ENCODE measurements at places on chromosomes 11 and 22.

GRCh38 chr22:23523713-23524112 is 56.4 kb downstream of the IGLL1 start:
- DNase-seq: no peak

- DNase-seq: no peak
Measured at GRCh38 chr11:3188496-3189195, 23.5 kb upstream of the OSBPL5 start.

GRCh38 chr11:29876192-29876591 is 140.6 kb downstream of the KCNA4 start:
- DNase-seq: no peak

- no peak for DNase-seq
Measured at GRCh38 chr11:57653163-57653562, 3.5 kb upstream of the YPEL4 start.

GRCh38 chr22:48343461-48343860 is 1484.2 kb downstream of the BRD1 start:
- no peak for DNase-seq

- DNase-seq: no peak
Measured at GRCh38 chr11:8231979-8232378, 31.7 kb downstream of the LMO1 start.

DNA sequence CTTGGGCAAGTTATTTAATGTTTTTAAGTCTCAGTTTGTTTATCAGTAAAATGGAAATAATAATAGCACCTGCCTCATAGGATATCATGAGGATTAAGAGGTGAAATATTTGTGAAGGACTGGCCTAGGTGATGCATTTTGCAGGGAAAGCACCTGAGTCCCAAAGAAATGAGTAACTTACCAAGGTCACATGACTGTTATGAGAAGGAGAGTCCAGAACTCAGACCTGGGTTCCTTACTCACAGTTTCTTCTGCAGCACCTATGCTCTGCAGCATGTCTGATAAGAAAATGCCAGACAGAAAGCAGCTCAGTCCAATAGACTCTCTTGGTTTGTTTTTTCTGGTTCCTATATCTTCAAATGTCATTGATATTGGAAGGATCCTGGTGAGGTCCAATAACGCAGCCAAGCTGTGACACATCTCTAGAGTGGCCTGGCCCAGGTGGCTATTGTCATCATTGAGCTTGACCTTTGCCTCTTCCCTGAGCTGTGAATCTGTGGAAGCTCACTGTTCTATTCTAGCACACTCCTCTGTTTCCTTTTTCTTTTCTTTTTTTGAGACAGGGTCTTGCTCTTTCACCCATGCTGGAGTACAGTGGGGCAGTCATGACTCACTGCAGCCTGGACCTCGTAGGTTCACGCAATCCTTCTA is 174.7 kb upstream of the NAV2 start:
- DNase-seq: no peak

DNA sequence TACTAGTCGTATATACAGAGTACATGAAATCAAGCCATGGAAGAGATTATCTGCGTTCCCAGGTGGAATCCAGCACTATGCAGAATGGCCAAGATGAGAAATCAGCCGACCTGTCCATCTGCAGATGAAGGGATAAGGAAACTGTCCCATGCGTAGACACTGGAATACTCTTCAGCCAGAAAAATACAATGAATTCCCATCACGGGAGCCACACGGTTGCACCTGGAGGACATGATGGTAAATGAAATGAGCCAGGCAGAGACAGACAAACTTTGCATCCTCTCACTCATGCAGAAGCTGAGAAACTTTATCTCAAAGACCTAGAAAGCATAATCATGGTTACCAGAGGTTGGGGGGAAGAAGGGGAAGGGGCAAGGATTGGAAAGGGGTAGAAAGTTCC is 111.9 kb upstream of the TOP3B start:
- no peak for DNase-seq

- DNase-seq: no peak
Measured at GRCh38 chr11:73145986-73146575, 4.0 kb upstream of the FCHSD2 start.

- DNase-seq: no peak
Measured at GRCh38 chr11:27381238-27381666, 18.2 kb upstream of the CCDC34 start.

DNA sequence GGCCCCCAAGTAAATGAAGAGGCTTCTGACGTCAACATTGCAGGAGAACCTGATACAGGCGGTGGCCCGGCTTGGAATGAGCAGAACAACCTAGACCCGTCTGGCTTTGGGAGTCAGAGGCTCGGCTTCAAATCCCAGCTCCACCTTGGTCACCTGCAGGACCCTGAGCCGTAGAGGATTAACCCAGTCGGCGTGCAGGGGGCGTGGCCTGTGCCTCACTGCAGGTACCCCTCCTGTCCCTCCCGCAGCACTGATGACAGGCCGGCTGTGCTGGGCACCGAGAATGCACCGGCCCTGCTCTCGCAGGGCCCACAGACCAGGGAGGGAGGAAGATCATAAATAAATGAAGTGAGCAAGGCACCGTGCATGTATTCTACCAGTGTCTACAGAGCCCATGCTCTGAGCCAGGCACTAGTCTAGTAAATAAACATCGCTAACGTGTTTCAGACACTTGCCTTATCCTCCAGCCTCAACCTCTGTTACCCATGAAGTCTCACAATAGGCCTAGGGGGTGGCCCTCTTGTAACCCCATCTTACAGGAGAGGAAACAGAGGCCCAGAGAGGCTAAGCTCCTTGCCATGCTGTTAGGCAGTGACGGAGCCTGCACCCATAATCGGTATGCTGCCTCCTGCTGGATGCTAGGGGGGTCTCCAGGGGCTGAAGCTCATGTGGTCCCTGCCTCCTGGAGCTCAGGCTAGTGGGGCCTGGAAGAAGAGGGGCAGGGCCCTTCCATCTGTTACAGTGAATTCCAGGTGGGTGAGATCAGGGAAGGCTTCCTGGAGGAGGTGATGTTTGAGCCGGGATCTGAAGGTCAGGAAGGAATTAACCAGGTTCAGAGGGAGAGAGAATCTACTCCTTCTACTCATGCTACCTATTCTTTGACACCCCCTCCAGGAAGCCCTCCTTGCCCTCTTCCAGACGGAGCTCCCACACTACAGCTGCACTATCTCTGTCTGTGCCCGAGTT is 53.4 kb downstream of the RTL6 start:
- DNase-seq: no peak

- no peak for DNase-seq
Measured at GRCh38 chr11:117407016-117407415, 79.4 kb downstream of the CEP164 start.

DNA sequence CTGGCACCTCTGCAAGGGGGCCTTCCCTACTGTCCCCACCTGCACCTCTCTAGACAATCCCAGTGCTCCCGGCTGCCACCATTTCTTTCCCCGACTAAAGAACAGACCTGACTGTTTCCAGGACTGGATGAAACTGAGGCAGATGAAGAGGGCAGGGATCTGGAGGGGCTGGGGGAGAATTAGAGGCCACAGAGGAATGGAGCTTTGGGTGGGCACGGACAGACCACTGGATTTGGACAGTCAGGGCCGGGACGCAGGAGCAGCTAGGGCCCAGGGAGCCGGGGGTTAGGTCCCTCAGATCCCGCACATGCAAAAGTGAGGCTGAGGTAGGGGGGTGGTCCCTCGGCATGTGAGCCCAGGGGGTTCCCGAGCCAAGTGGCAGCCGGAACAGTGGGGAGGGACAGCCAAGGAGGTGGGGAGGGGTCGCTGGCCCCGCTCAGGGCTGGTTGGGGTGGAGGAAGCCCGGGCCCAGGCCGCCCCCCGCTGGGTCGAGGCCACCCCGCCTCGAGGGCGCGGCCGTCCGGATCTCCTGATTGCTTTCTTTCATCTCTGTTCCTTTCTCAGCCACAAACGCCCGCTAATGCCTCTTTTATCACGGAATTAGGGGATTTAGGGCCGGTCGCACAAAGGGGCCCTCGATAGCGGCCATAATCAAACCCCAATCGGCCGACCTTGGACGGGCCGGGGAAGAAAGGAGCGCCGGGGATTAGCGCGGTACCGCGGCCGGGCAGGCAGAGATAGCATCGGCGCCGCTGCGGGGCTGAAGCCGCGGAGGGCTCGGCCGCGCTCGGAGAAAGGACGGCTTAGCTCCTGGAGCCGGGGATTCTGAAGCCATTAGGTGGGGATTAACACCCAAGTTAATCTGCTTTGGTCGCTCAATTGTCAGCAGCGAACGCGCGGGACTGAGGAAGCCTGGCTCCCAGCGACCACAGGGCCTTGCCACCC is 9.3 kb downstream of the SLC25A1 start:
- no peak for DNase-seq

DNA sequence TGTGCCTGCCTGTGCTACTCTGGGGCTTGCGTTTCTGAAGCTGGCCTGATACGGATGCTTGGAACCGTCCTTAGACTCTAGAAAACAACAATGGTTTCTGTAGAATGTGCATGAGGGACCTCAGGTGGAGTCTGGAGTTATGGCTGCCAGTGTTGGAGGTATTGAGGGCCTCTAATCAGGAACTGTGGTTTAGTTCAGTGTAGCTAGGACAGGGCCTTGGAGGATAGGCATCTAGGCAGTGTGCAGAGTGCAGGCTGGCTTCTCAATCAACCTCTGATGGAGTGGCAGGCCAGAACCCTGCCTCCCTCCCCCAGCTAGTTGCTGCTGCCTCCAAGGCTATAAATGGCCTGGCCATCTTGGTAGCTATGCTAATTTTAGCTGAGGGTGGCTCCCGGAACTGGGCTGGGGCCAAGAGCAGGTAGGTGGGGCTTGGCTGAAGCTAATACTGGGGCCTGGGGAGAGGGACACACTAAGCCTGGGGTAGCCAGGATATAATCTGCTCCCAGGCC is 4.0 kb downstream of the STIM1 start:
- no peak for DNase-seq

DNA sequence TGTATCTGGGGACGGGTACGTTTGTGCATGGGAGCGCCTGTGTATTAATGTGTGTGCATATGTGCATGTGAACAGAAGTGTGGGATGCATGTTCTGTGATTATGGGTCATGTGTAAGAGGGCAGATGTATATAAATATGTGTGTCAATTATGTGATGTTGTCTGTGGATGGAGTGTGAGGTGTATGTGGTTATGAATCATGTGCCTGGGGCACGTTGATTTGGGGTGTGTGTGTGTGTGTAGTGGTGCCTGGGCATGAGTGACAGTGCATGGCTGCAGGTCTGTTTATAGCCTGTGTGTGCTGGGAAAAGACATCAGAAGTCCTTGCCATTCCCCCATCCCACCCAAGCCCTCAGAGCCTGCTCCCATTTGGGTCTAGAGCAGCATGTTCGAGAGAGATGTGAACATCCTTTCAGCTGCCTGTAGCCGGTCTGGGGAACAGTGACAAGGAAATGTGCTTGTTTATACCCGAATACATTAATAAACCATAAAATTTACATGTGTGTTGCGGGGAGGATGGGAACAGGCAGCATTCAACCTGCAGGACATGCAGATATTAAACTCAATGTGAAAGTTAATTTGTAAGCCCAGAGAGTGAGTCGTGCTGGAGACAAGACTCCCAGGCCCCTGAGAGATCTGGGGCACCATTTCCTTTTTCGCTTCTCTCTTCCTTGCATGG is 129.0 kb downstream of the NECTIN1 start:
- DNase-seq: no peak

DNA sequence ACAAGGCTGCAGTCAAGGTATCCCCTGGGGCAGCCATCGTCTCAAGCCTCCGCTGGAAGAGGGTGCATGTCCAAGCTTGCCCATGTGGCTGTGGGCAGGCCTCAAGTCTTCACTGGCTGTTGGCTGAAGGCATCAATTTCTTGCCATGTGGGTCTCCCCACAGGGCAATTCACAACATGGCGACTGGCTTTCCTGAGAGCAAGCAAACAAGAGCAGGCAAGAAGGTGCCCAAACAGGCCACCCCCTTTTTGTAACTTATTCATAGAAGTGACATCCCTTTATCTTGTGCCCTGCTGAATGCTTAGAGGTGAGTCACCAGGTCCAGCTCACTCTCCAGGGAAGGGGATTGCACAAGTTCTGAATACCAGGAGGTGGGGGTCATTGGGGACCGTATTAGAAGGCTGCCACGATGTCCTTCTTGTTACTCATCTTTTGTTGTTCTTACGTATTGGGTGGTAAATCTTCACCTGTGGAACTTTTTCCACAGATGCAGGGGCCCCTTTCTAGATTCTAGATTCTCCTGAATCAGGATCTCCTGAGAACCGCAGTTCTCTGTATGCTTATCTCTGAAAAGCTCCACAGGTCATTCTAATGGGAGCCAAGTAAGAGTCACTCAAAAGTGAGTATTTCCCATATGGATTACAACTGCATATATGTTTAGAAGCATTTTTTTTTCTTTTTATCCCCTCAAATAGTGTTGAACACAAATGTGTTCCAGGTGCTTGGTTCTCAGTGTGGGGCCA is 44.2 kb upstream of the MICAL2 start:
- DNase-seq: peak; percentile 73

DNA sequence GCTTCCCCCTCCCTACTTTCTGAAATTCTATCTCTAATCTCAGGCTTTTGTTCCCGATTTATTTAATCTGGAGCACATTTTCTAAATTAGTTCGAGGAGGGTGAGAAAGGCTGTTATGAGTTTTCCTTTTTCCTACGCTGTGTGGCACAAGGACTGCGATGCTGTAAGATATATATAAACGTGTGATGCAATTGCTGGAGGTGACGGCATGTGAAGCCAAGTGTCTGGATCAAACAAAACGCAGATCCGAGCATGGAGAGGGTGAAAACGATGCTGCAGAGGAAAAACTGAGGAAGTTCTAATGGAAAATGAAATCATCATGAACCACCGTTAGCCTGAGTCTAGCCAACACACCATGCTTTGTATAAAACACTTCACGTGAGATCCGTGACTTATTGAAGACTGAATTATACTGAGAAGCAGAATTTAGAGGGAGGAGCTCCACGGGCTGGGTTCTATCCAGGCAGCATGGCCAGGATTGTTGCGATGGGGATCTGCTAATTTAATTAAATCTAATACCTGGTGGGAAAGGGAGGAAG is 4.4 kb downstream of the PKNOX2 start:
- no peak for DNase-seq

DNA sequence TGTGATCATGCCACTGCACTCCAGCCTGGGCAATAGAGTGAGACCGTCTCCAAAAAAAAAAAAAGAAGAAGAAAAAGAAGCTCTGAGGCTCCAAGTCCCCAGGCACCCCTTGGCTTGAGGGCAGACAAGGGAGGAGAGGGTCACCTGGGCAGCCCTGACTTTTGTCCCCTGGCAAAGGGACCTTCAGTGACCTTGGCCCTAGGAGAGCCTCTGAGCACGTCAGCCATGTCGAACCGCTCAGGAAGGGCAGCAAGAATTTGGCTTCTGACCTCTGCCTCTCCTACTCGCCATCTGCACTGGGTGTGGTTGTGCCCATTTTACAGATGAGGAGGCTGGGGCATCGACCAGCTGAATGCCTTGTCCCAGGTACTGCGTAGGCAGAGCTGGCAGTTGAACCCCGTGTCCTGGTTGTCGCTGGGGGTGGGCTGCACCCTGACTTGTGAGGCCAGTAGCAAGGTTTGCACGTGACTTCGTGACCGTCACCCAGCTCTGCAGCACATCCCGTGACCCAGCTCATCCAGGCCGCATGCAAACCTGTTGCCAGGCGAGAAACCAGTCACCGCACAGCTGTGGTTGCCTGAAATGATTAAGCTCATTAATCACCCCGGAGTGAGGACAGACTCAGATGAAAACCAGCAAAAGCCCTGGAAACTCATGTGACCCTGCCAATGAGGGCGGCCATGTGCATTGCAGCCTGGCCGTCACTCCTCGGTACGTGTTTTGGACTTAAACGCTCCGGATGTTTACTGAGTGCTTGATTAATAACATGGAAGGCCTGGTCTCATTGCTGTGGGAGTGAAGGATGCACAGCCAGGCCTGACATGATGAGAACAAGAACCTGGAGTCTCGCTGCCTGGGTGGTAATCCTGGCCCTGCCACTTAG is 47.7 kb upstream of the PPP6R3 start:
- DNase-seq: no peak

- DNase-seq: no peak
Measured at GRCh38 chr11:96052921-96053651, 129.2 kb upstream of the MTMR2 start.

Measured in T1000 (cell line).